ENCODE measurements at places on chromosomes 4 and X.

DNA sequence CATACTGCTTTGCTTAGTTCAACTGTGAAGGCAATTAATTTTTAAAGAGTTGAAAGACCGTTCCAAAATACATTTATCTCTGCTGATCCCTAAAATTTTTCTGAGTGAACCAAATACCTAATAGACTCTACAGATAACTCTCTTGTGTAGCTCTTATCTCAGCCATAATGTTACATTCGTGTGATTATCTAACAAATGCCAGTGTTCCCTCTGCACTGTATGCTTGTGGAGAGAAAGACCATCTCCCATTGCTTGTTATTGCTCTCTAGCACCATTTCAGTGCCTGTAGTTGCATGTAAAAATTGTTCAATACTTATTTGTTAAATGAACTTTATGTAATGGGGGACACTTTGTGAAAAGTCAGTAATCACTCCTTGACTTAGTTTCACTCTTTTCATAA, 81.3 kb upstream of the ATOH1 start:
- DNase-seq = no peak

- DNase-seq = no peak
Measured at GRCh38 chr4:13118633-13119032, 365.5 kb downstream of the RAB28 start.

DNA sequence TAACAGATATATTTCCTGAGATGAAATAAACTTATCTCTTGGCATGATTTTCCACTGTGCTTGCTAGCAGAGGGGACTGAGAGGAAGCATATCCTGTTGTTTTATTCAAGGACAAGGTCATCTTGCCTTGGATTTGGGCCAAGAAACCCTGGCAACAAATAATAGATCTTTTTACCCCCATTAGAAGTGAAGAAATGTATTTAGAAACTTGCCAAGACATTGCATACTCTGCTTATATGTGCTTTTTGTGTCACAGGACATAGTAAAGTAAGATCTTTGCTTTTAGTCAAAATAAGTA, 170.2 kb downstream of the RAPGEF2 start:
- DNase-seq = no peak

DNA sequence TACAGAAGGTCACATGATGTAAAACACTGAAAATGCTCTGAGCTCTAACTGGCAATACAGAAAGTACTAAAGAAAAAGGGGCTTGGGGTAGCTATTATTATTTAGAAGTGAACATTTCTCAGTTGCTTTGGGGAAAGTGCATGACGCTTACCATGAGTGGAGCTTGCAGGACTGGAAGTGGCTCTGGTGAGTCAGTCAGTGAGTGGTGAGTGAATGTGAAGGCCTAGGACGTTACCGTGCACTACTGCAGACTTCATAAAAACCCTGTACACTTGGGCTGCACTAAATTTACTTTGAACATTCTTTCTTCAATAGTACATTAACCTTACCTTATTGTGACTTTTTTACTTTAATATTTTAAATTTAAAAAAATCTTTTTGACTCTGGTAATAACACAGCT, 89.3 kb upstream of the ENPP6 start:
- DNase-seq = no peak

DNA sequence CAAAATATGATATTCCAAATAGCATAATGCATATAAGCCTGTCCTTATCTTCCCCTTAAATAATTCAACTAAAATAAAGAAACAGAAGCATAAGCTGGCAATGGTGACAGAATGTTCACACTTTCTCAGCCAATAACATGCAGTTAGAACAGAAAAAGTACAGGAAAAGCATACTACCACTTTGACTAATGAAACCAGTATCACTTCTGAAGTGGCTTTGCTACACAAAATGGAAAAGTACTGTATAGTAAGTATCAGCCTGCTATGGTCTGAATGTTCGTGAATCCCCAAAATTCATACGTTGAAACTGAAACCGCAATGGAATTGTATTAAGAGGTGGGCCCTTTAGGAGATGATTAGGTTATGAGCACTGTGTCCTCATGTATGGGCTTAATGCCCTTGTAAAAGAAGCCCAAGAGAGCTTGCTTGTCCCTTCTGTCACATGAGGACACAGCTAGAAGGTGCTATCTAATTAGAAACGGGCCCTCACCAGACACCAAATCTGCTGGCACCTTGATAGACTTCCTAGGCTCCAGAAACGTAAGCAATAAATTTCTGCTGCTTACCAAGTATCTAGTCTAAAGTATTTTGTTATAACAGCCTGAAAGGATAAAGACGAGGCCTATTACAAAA, 102.6 kb downstream of the PRDM5 start:
- DNase-seq = no peak

All from activated T-cell treated with anti-CD3 and anti-CD28 coated beads for 48 hours (primary cell).